ENCODE measurements at places on chromosomes 13 and 19.
A peak's percentile ranks its signal among the peaks of the same experiment; 100 is the strongest.

GRCh38 chr13:113327391-113327765 lies 30.3 kb downstream of the LAMP1 start:
- DNase-seq, result no peak

DNA sequence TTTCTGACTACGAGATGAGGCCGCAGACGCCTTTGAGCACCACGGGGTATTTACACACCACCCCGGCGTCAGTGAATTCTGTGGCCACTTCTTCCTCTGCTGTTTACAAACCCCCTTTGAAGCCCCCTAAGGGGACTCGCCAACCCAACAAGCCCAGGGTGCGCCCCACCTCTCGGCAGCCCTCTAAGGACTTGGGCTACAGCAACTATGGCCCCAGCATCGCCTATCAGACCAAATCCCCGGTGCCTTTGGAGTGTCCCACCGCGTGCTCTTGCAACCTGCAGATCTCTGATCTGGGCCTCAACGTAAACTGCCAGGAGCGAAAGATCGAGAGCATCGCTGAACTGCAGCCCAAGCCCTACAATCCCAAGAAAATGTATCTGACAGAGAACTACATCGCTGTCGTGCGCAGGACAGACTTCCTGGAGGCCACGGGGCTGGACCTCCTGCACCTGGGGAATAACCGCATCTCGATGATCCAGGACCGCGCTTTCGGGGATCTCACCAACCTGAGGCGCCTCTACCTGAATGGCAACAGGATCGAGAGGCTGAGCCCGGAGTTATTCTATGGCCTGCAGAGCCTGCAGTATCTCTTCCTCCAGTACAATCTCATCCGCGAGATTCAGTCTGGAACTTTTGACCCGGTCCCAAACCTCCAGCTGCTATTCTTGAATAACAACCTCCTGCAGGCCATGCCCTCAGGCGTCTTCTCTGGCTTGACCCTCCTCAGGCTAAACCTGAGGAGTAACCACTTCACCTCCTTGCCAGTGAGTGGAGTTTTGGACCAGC lies 5.3 kb downstream of the SLITRK5 start:
- no peak for DNase-seq

DNA sequence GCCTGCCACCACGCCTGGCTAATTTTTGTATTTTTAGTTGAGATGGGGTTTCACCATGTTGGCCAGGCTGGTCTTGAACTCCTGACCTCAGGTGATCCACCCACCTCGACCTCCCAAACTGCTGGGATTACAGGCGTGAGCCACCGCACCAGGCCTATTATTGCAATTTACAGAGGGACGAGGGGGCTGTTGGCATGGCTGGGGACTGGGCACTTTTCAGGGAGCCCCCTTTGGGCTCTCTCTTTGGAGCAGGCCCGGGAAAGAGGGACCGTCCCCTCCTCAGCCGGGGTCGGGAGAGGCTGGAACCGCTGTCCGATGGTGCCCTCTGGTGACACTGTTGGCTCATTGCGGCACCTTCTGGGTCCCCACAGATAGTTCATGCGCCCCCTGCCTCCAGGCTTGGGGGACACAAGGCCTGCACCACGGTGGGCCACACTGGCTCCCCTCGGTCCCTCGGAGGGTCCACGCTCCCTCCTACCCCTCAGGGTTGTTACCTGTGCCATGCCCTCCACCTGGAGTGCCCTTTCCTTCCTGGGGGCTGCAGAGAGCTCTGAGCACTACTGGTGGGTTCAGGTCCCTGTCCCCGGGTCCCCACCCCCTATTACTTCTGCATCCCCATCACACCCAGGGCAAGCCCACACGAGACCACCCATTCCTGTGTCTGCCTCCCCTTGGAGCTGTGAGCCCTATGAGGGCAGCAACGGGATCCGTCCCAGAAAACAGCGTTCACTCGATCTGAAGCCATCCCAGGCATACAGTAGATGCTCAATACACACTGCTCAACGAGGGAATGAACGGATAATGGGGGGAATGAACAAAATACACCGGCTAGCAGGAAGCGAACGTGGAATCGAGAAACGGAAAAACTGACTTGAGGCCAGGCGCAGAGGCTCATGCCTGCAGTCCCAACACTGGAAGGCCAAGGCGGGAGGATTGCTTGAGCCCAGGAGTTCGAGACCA lies 12.5 kb downstream of the FEM1A start:
- DNase-seq, result peak; percentile 51

DNA sequence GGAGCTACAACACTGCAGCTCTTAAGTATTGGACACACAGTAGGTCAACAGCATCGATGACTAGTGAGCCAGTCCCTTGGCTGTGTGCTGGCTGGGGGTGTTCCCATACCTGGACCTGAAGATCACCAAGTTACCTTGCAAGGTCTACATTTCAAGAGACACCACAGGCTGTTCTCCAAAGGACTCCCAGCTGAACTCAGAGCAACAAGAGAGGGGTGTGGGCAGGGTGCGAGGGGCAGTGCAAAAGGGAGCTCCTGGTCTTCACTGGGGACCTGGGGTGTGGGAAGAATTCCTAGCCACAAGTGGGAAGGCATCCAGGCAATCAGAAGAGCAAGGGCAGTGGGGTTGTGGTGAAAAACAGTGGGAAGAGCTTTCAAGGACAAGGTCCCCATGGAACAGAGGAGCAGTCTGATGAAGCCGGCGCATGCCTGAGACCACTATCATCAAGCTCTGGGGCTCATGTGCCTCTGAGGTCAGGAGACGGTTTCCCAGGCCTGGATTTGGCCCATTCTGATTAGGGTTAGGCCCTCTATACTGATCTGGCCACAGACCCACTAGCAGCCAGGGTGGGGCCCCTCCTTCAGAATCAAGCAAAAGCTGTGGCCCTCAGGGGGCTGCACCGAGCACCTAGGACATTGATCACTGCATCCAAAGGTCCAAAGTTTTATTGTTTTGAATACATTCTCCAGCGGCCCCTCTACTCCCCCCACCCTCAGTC lies 4.7 kb upstream of the GSK3A start:
- peak; percentile 40 for DNase-seq

GRCh38 chr13:110492679-110493593 lies 68.6 kb downstream of the RAB20 start:
- no peak for DNase-seq
